ENCODE measurements at places on chromosomes 16 and 17.

GRCh38 chr17:4194796-4195195 lies 51.8 kb downstream of the CYB5D2 start:
- DNase-seq, result no peak

DNA sequence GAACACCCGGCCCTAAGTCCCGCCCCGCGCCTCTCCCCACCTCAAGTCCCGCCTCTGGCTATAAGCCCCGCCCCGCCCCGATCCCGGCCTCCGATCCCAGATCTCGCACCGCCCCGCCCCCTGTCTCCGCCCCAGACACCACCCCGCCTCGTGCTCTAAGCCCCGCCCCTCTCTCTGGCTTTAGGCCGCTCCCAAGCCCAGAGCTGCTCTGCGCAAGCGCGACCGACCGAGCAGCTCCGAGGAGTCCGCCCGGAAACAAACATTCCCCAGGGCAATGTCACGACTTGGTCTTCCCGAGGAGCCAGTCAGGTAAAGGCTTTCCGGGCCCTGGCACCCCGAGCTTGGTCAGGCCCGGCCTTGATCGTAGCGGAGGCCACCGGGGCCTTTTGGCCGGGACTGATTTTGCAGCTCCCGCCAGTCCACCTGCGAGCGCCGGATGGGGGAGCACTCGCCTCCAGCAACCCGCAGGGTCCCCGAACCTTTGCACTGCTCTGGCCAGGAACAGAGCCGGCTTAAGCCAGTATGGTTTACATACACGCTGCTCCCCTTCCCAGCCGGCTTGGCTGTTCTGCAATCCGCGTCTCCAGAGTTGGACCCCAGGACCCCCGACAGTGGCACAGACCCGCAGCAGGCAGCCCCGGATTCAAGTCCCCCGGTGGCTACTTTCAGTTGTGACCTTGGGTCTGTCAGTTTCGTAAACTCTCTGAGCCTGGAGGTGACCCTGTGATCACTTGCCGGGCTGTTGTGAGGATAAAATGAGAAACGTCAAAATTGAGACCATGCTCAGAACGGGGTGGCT lies at the start of gene NUDT7:
NUDT7 (plus strand) TSS at position 206 of the 799 bp plus-strand sequence; CDS start at position 275, 69 bp downstream.
- DNase-seq, result peak; percentile 97

DNA sequence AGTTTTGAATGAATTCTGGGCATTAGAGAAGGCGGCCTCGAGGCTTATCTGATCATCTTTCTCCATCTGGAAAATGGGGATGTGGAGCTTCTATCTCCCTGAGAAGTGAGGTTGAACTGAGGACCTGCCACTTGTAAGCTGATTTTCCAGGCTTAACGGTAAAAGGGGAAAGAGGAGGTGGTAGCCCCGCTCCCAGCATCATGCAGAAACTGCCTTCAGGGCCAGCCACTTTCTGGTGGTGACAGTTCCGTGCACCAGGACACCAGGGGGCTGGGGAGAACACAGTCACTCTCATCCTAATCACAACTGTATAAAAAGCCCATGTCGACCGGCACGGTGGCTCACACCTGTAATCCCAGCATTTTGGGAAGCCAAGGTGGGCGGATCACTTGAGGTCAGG lies 20.9 kb upstream of the CPSF4L start:
- no peak for DNase-seq

DNA sequence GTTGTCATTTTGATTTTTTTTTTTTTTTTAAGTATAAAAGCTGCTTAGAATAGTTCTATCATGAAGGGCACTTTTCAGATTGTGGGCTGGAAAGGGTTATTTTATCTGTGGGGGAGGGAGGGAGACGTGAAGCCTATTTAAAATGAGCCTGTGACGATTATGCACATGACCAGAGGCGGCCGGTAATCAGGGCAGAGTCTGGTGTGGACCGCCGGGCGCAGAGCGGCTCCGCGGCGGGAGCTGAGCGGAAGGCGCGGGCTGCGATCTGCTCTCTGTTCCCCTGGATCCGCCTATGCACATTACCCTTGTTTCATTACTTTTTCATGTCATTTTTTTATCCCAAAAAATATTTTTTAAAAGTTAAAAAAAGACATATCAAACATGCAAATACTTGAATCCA lies 23.5 kb downstream of the TMC6 start:
- DNase-seq, result no peak

DNA sequence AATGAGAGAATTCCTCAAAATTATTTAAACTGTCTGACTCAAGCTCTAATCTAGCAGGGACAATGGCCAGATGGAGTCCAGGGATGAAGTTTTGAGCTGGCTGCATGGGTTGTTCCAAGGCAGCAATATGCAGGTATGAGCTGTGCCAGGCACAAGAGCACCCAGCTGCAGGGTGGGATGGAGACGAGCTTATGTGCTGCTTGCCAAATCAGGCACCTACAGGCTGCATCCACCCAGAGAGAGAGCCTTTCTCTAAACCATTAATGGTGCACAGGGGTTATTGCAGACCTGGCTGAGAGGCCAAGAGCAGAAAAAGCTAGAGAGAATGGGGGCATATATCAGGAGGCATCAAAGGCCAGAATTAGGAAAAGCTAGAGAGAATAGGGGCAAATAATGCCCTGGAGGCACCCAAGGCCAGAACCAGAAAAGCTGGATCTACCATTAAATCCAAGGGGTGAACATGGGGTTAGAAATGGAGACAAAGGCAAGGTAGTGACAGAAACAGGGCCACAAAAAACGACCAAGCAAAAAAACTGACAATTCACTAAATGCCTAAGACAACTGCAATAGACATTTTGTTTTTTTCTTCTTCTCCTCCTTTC lies 11.0 kb downstream of the KRT33A start:
- no peak for DNase-seq

DNA sequence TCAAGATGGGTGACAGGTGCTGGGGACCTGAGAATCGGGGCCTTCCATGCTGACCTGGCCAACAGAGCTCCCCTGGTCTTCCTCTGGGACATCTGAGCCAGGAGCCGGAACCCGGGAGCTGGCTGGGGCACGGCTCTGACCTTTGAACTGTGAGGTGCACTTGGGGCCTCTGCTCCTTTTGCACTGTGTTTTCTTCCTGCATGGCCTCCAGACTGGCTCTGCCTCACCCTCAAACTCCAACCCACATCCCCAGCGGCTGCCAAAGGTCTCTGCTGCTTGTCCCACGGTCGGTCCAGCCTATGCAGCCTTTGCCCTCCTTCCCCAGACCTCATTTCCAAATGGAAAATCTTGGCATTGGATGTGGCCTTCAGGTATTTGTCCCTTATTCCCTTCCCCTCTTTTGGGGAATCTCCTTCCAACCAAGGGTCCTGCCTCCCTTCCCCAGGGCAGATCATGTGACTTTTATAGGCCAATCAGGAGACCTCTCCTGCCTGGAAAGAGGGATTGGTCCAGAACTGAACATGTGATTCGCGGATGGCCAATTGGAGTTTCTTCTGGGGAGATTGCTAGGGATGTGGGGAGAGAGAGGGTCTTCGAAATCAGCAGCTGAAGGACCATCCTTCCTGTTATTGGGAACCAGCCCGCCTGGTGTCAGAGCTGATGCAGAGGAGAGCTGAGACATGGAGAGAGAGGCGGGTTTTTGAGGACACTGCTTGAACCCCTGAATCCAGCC lies 117.9 kb downstream of the CYLD start:
- DNase-seq, result no peak

DNA sequence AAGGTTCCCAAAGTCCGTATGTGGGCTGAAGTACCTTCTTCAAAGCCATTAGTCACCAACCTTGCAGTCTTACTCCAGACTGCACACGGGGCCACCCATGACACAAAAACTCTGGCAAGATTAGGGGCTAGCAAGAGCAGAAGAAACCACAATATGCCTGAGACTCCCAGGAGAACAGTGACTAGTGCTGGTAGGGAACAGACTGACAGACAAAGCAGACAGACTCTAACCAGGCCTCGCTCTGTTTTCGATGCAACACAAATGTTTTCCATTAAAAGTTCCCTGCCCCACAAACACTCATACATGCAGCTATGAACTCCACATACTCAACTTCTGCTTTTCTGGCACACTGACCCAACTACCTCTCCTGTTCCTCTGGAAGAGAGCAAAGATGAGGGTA lies 102.2 kb downstream of the HIC1 start:
- no peak for DNase-seq

DNA sequence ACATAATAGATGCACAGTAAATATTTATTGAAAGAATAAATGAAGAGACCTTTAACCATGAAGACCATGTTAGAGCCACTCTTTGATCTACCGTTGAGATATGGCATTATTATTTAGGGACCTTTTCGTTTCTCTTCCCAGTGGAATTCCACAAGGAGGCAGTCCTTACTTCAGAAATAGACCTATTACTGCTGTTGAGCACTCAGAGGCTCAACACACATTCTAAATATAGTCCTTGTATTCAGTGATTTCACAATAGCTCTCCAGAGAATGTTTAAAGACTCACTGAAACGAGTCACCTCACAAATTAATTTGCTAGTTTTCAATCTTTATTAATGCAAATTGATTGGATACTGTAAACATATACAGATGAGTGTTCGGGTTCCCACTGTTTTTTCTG lies 603.8 kb downstream of the CDH8 start:
- DNase-seq, result no peak

DNA sequence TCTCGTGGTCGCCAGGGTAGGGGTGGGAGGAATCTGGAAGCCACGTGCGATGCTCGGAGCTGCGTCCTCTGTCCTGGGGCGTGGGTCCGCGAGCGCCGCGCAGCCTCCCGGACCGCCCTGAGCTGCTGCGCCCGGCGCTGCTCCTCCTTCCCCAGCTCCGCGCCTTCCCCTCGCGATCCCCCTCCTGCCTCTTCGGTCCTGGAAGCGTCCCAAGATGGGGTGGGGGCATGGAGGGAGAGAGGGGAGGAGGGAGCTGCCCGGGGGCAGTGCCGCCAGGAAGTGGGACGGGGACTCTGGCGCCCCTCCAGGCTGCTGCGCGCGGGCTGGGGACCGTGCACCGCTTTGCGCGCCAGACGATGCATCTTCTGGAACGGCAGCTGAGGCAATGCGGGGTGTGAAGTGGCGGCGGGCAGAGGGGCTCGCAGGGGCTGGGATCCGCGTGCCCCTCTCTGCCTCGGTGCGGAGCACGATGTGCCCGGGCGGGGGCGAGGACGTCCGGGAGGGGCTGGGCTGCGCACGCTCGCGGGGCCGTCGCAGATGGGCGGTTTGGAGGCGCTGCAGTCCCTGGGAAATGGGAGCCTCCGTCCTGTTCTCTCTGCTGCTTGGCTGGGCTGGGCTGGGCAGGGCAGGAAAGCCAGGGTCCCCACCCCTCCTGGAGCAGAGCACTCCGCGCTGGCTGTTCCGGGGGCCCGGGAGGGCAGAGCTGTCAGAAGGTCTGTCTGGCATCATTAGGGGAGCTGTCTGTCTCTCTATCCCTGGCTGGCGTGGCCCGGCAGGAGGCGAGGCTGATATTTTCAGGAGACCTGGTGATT lies 388.0 kb downstream of the SEC14L1 start:
- no peak for DNase-seq

- DNase-seq, result no peak
These were observed 301.2 kb downstream of the MAP2K6 start for GRCh38 chr17:69715656-69716055.

GRCh38 chr17:50634224-50634914 lies at the start of gene ABCC3:
Gene ABCC3, plus strand, starts transcription at chr17:50634881. Its CDS starts 56 bp downstream, at chr17:50634937.
- DNase-seq, result no peak

GRCh38 chr16:73793260-73793659 lies 503.4 kb upstream of the PSMD7 start:
- DNase-seq, result no peak

DNA sequence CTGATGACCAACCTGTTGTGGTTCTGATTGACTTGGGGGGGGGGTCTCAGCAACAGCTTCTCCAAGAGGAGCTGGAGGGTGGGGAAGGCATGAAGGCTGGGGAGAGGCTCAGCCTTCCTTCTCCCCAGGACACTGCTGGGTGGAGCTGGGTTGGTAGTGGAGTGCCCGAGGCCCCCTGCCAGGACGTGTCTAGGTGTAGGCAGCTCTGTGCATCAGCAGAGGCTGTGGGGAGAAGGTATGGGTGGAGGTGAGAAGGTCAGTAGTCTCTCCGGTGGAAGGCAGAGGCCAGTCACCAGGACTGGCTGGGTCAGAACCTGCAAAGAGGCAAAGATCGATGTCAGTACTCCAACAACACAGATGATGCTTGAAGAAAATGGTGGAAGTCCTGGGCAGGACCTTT lies 3.9 kb downstream of the CHAD start:
- no peak for DNase-seq

- DNase-seq, result no peak
These were observed 21.0 kb upstream of the CACNG4 start for GRCh38 chr17:66943484-66943883.

- DNase-seq, result no peak
These were observed 58.6 kb upstream of the PVALEF start for GRCh38 chr17:81106716-81107115.

GRCh38 chr17:59456923-59457615 lies 108.3 kb upstream of the DHX40 start:
- DNase-seq, result no peak

DNA sequence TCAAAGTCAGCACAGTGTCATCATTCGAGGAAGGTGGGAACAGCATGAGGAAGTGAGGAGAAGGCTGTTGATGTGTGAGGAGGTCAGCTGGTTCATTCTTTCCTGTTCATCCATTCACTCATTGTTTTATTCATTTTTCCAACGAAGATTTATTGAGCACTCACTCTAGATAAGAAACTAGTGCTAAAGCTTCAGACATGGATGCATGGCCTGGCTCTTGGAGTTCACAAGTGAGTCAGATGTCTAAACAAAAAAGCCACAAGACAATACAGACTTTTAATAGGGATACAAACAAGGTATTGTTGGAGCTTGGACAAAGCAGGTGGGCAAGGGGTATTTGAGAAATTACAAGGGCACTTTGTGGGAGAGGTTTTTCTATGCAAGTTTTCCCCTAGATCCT lies 31.3 kb upstream of the MPHOSPH6 start:
- DNase-seq, result no peak

- DNase-seq, result no peak
These were observed 9.2 kb upstream of the CES4A start for GRCh38 chr16:66979011-66979717.

- no peak for DNase-seq
These were observed 5.6 kb downstream of the NOG start for GRCh38 chr17:56599088-56599487.

DNA sequence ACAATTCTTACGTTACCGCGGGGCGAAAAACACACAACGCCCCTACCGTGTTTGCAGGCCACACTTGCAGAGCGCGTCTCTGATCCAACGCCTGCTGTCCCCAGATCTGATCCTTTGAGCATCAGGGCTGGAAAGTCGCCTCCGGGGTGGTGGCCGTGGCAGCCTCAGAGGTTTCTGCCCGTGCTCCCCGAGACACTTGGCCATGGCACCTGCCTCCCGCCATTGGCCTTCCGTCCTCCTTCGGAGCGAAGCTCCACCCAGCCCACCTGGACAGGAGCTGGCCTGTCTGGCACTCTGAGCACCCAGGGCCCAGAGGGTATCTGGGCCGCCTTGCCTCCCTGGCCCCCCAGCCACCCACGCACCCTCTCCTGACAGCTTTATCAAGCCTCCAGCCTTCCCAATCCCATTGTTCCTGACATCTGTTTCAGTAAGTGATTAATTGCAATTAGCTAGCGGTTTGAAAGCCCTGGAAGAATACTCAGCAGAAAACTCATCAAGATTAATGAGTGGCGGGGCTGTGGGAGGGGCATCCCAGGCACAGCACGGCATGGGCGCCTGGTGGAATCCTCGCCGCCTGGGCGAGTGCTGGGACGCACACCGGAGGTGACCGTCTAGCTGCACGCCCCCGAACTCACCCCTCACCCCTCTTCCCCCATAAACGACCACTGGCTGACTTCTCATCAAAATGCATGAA lies 181.5 kb upstream of the GSE1 start:
- no peak for DNase-seq

- DNase-seq, result no peak
These were observed 3.2 kb downstream of the ARHGAP27 start for GRCh38 chr17:45429339-45430005.
